ENCODE measurements at places on chromosomes 6 and 20.

DNA sequence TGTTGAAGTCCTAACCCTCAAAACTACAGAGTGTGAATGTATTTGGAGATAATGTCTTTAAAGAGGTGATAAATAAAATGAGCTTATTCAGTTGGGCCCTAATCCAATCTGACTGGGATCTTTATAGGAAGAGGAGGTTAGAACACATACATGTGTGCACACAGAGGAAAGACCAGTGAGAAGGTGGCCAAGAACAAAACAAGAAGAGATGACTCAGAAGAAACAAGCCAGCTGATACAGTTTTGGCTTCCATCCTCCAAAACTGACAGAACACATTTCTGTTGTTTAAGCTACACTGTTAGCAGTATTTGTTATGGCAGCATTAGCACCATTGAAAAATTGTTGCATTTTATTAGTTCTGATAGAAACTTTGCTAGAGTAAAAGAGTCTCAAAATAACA is 609.3 kb upstream of the IMPG1 start:
- no peak for DNase-seq

DNA sequence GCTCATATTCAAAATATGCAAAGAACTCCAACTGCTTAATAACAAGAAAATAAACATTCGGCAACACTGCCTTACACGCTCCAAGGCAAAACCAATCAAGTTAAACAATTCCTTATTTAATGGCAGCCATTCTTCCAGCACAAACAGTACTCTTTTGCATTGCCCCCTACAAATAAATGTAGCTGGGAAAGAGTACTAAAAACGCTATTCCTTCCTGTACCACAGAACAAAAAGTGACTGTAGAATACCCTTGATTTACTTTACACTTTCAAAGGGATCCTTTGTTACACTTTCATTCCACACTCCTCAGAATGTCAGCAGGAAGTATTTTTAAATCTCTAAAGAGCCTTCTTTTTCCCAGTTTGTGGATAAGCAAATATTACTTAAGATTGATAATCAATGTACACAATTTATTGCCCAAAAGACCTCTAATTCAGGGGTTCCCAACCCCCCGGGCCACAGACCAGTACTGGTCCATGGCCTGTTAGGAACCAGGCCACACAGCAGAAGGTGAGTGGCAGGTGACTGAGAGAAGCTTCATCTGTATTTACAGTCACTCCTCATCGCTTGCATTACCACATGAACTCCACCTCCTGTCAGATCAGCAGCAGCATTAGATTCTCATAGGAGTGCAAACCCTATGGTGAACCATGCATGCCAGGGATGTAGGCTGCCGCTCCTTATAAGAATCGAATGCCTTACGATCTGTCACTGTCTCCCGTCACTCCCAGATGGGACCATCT is 51.6 kb downstream of the MBOAT1 start:
- DNase-seq = no peak

- DNase-seq = no peak
Measured at GRCh38 chr6:87277123-87277522, 45.3 kb upstream of the SMIM8 start.

GRCh38 chr6:18530201-18530600 is 143.1 kb downstream of the RNF144B start:
- DNase-seq = no peak

DNA sequence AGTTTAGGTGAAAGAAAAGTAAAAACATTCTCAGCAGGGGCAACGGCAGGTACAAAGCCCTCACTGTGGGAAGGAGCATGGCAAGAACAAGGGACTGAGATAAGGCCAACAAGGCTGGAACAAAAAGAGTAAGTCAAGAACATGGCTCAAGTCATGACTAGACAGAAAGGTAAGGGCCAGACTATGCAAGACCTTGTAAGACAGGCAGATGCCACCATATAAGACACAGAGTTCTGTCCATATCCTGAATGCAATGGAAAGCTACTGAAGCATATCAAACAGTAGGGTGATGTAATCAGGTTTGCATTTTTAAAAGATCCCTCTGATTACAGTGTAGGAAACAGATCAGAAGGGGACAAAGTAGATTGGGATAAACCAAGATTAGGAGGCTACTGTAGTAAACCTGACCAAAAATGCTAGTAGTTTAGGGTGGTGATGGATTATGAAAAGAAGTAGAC is 5.5 kb downstream of the REV3L start:
- DNase-seq = peak; percentile 16

GRCh38 chr20:9298906-9299305 is 215.5 kb upstream of the LAMP5 start:
- no peak for DNase-seq

- no peak for DNase-seq
Measured at GRCh38 chr6:68637782-68638181, 2.7 kb downstream of the ADGRB3 start.

- no peak for DNase-seq
Measured at GRCh38 chr20:35039846-35040489, 52.6 kb downstream of the TRPC4AP start.

GRCh38 chr20:59015411-59015810 is 3.8 kb upstream of the TUBB1 start:
- no peak for DNase-seq

DNA sequence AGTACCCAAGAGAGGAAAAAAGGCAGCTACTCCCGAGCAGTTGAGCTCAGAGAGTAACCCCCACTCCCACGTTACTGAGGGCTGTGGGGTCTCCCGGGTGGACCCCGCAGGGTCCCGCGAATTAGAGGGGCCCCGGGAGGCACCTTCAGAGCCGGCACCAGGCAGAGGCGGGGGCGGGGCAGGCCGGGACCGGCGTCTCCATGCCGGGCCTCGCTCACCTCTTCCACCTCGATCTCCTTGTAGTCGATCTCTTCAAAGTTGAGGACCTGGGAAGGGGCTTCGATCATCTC is 381 bp downstream of the MAP3K7 start:
- no peak for DNase-seq

DNA sequence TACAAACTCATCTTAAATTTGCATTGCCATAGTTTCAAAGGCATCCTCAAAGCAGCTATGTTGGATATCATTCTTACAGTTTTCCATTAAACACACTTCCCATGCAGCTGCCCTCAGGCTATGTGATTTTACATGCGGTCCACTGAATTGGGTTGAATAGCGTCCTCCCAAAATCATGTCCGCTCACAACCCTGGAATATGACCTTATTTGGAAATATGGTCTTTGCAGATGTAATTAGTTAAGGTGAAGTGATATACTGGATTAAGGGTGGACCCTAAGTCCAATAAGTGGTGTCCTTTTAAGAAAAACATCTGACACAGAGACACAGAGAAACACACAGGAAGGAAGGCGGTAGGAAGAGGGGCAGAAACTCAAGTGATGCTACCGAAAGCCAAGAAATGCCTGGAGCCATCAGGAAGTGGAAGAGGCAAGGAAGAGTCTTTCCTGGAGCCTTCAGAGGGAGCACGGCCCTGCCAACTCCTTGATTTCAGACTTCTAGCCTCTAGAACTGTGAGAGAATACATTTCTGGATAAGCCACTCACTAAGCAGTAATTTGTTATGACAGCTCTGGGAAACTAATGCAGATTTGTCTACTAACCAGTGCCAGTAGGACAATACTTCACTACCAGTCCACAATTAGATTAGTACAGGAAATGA is 42.7 kb upstream of the NHSL1 start:
- DNase-seq = peak; percentile 22

GRCh38 chr6:128208078-128208477 is 307.2 kb upstream of the THEMIS start:
- DNase-seq = no peak

GRCh38 chr20:58884966-58885365 is 32.5 kb downstream of the GNAS start:
- DNase-seq = no peak

DNA sequence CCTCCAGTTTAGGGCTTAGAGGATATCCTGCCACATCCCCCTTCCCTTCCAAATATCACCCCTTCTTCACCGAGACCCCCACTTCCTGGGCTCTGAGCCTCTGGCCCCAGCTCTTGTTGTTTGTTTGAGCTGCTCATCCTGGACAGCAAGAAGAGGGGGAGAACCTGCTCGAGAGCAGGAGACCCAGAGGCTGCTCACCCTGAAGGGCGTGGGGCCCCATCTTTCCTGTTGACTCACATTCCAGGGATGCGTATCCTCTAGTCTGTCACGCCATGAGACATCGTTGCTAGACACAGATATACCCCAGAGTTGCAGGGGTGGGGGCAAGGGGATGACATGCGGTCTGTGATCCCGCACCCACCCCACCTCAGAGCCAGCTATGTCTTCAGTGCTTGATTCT is 5.7 kb upstream of the TNXB start:
- no peak for DNase-seq

DNA sequence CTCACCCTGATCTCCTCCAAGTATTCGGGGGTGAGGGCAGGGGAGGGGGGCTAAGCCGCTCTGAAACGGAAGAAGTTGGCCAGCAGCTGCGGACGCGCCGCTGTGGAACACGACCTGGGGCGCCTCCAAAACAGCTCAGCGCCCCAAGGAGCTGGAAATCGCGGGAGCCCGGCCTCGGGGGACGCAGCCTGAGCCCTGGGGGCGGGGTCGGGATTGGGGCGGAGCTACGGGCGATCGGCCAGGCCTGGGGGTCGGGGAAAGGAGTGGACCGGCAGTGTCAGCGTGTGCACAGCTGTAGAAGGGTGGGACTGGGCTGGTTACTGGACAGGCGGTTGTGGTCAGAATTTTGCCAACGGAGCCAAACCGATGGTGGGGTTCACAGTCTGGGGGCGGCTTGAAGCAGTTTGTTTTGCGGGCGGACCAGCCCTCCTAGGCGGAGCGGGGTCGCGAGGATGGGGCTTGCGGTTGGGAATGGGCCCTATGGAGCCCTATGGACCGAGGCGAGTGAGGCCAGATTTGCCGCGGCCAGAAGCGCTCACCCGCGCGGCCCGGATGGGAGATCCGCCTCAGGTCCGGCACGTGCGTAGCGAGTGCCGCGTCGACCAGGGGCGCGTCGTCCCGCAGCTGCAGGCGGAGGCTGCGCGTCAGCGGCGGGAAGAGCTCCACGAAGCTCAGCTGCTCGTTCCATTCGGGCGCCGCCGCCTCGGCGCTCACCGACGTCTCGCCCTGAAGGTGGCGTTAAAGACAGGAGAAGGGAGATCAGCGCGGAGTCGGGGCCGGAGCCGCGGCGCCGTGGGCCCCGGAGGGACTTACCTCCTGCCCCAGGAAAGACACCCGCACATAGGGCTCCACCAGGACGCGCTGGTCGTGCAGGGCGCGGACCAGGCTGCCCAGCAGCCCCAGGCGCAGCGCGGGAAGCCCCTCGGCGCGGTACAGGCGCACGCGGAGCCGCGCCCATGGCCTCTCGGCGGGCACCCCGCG is 14.3 kb upstream of the SPAG4 start:
- peak; percentile 83 for DNase-seq

GRCh38 chr20:61120595-61121515 is 131.2 kb upstream of the CDH4 start:
- DNase-seq = peak; percentile 26

DNA sequence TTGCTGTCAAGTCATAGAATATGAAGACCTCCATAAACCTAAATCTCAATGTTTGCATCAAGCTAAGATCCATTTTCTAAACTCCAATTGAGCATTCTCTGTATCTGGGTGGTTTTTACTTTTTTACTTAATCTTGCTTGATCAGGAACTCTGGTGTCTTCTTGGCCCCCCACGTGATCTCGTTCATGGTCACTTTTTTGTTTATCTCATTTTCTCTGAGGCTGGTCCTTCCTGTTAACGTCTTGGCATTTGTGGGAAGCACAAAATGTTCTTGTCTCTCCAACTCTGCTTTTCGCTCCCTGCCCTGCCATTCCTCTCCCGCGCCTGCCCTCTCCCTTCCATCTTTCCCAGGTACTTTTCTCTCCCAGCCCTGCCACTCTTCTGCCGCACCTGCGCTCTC is 14.0 kb upstream of the MAPRE1 start:
- DNase-seq = no peak

- no peak for DNase-seq
Measured at GRCh38 chr6:138896104-138896756, 91.8 kb downstream of the REPS1 start.

- no peak for DNase-seq
Measured at GRCh38 chr6:27770724-27771123, 141.5 kb downstream of the OR2B2 start.

- no peak for DNase-seq
Measured at GRCh38 chr20:19380211-19380610, 167.8 kb downstream of the SLC24A3 start.

GRCh38 chr6:87993356-87993755 is 54.3 kb upstream of the SPACA1 start:
- no peak for DNase-seq

- no peak for DNase-seq
Measured at GRCh38 chr20:36454698-36455427, 86.5 kb upstream of the MYL9 start.
